ENCODE measurements at places on chromosomes 6 and 20.

- no peak for DNase-seq
Observed at GRCh38 chr6:154916857-154917256, 78.3 kb upstream of the TIAM2 start.

GRCh38 chr6:36688063-36688738, 9.4 kb upstream of the RAB44 start:
- DNase-seq, result no peak

DNA sequence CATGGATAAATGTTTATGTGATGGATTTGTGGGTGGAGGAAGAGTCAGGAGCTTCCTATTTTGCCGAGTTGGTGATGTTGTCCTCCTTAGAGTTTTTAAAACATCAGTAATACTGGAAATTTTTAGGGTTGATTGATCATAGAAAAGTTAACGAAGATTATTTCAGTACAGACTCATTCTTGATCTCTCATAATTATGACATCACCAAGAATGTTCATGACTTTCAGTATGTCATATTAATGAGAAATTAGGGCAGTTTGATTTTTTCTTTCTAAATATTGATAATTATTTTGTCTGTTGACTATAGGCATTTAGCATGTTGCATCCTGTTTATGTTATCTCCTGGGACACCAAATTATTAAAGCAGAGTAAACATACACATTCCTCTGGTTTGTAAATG, 512.2 kb downstream of the CD109 start:
- no peak for DNase-seq

DNA sequence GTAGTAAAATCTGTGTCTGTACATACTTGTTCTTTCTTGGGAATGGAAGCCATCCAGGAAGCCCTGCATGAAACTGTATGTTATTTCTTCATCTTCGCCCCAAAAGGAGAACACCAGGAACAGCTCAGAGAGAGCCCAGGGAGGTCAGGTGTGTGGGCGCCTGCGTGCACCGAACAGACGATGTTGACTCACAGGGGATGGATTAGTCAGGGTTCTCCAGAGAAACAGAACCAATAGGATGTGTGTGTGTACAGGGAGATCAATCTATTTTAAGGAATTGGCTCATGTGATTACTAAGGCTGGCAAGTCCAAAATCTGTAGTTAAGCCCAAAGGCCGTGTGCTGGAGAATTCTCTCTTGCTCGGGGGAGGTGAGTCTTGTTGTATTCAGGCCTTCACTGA, 45.7 kb downstream of the RNASET2 start:
- DNase-seq, result no peak

GRCh38 chr6:116090251-116090650, 10.4 kb upstream of the NT5DC1 start:
- DNase-seq, result no peak

- DNase-seq, result no peak
Observed at GRCh38 chr6:139736325-139736906, 362.0 kb upstream of the CITED2 start.

DNA sequence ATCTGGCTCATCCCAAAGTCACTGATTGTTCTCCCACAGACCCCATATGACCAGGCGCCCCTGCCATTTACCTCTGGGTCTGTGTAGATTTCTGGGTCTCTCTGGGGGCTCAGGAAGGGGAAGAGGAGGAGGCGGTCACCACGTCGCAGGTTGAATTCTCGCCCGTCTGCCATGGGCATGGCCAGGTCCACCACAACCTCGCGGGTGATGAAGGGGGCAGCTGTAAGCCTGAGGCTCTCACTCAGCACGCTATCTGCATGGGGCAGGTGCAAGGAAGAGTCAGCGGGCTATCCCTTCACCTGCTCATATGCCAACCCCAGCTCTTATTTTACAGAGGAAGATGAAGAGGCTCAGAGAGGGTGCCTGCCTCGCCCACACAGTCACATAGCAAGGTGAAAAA, 30.5 kb upstream of the KCNB1 start:
- no peak for DNase-seq

DNA sequence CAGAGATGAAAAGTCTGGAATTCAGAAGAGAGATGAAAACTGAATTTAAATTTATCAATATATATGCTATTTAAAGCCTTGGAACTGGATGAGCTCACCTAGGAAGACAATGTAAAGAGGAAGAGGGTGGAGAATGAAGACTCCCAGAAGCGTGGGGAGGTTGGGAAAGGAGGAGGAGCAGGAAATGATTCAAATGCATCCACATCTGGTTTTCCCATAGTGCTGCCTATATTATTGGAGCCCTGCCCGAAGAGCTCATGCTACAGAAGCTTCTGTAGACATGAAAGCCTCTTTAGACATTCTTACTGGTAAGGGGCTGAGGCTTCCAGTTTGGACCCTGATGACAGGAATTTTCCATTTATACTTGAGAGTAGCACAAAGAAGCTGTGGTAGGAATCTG, 19.2 kb downstream of the PDE7B start:
- DNase-seq, result no peak

DNA sequence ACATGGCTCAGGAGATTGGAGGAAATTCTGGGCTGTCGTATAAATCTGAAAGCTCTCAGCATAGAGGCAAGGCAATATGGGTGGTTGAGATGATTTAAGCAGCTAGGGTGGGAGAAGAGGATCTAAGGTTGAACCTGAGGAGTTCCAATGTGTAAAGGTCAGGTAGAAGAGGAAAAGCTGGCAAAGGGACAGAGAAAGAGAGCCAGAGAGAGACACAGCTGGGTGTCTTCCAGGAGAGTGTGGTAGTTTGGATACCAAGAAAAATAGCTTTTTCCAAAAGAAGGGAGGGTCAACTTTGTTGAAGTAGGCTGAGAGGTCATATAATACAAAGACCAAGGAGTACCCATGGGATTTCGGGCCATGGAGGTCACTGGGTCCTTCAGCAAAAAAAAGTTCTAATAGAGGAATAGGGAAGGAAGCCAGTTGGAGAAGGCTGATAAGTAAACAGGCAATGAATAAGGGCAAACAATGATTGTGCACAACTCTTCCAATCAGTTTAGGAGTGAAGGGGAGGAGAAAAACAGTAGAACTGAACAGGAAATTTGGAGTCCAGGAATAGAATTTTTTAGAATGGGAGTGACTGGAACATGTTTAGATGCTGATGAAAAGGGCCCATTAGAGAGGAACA, 135.1 kb downstream of the QRSL1 start:
- DNase-seq, result no peak

DNA sequence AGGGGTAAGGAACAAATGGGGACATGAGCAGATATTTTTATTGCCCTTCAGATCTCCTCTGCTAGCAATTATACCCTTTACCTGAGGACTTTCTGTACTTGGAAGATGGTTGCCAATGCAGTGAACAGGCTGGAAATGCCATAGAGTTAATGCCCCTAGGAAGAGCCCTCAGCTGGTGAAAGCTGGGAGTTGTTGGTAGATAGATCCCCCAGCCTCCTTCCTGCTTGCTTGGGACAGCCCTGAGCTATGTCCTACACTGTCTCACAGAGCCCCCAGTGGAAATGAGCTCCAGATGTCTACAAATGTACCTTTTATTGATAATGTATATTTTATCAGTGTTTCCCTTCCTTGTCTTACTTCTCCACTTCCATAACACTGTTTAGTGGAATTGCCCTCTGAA, 87.6 kb upstream of the PAK5 start:
- no peak for DNase-seq

- DNase-seq, result no peak
Observed at GRCh38 chr20:1450926-1451491, 15.6 kb downstream of the NSFL1C start.

- no peak for DNase-seq
Observed at GRCh38 chr6:38184585-38185080, 365.1 kb downstream of the ZFAND3 start.

GRCh38 chr6:121984956-121985355, 414.5 kb upstream of the HSF2 start:
- DNase-seq, result no peak

GRCh38 chr6:52752310-52752709, 11.0 kb downstream of the GSTA2 start:
- no peak for DNase-seq

- no peak for DNase-seq
Observed at GRCh38 chr6:3773678-3774298, 22.3 kb upstream of the PXDC1 start.

- DNase-seq, result no peak
Observed at GRCh38 chr20:11375335-11375734, 542.4 kb upstream of the BTBD3 start.

Measured in retina (tissue), 1 donor.